ENCODE measurements at places on chromosomes 7 and 10.

GRCh38 chr10:121351540-121351939 lies 246.7 kb downstream of the FGFR2 start:
- no peak for DNase-seq

GRCh38 chr10:45249978-45250693 lies 65.3 kb downstream of the OR13A1 start:
- DNase-seq, result peak; percentile 60

DNA sequence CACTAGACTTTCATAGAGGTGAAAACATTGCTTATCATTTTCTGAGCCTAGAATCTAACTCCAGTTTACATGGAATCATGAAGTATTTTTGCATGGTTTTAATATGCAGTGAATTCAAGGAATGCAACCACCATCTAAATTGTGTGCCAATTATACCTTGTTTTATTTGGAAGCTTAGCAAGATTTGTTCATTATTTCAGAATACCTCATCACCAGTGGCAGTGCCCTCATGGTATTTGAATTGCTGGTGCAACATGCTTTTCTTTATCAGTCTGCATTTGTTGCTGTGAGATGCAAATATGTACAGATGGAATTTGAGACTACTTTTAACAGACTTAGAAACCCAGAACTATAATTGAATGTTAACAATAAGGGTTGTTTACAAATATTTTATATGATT lies 18.7 kb upstream of the ZNF800 start:
- no peak for DNase-seq

DNA sequence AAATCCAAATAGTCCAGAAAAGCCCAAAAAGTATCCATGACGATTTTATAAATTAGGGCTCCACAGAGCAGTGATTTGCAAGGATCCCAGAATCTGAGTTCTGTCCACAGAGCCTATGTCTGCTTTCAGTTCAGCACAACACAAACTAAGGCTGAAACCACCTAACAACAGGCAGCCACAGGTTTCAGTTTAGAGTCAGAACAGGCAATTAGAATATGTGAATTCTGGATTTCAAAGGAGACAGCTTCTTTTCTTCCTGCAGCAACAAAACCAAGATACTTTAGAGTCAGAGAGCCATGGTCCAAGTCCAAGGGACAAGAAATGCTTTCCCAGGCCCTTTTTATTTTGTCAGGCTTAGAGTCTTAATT lies 23.6 kb downstream of the IFIT3 start:
- no peak for DNase-seq

DNA sequence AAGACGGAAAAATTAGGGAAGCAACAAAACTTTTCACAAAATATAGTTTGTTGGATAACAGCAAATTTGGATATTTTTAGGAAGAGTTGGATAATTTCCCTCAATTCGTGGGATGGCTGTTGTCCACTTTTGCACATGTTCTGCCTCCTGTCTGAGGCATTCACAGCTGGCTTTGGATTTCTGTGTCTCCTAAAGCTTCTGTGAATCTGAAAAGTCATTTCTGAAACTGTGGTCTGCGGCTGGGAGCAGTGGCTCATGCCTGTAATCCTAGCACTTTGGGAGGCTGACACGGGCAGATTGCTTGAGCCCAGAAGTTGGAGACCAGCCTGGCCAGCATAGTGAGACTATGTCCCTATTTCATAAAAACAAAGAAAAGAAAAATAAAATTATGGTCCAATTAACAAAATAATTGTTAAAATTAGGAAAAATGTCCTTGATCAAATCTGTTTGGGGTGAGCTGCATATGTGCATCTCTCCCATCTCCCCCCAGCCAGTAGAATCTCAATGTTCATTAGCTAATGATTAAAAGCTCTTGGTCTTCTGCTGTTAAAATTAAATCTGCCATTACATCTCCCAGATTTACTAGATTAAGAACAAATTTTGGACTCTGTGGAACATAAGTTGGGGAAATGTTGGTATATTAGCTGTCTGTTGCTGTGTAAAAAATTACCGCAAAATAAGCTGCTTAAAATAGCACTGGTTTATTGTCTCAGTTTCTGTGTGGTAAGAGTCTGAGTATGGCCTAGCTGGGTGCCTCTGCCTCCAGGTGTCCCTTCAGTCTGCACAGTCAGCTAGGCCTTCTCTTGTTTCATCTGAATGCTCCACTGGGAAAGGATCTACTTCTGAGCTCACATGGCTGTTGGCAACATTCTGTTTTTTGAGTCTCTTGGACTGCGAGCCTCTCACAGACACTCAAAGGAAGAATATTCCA lies 332.0 kb upstream of the FZD1 start:
- no peak for DNase-seq

GRCh38 chr7:6443372-6443941 lies 4.3 kb downstream of the DAGLB start:
- DNase-seq, result no peak

DNA sequence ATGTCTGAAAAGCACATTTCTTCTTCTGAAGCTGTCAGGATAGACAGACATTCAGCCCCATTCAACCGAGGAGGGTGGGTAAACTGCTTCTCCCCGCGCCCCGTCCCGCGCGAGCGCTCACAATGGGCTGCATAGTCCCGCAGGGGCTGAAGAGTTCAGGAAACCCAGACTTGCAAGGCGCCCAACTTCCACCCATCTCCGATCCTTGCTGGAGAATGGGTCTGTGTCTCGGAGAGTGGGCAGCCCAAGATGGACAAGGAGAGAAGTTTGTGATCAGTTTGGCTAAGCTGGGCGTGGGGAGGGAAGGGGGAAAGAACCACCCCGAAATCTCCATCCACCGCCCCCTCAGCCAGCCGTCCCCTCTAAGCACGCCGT lies 686 bp downstream of the AASS start:
- DNase-seq, result peak; percentile 12

DNA sequence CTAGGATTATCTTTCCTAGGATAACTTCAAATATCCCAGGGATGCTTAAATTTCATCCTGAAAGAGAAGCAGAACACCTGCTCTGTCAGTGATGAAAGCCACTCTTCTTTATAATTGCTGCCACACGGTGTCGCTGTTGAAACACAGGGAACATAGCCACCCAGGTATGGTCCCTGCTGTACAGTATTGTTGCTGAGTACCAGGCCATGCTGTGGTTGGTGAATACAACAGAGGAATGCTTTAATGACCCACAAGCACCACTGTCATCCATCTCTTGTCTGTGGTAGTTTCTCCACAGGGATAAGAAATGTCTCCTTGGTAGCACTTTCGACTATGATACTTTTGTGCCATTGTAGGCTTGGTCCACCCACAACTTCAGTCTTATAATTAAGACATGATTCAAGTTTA lies 70.6 kb upstream of the STARD3NL start:
- peak; percentile 61 for DNase-seq

DNA sequence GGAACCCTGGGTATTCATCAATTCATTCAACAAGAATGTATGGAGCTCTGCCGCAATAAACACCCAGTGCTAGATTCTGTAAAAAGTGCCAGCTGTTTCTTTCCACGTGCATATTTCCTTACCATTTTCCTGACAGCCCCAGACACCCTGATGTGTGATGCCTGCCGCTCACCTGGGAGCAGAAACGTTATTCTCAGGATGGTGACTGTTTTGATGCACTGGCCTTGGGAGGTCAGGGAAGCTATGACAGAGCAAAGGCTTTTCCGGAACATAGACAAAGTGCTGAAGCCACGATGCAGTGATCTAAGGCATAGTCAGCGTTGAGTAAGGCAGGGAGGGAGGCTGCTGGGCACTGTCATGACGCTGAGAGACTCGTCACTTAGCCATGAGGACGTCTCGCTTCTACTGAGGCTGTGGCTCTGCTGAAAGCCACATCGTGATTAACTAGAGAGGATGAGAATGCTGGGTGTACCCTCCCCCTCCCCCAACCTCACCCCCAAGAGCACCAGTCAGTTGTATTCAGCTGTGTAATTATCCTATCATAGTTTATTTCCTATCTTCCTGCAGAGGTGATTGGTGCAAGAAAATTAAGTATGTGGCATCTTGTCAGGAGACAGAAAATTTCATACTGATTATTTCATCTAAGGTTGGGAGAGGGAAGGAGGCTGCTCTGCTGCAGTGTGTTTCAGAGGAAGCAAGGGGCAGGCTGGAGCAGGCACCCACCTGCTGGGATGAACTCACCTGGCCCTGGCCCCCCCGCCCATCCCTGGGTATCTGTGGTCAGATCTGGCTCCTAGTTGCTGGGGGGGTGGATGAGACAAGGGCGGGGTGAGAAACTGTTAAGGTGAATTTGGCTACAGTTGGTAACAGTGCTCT lies 48.8 kb upstream of the SMNDC1 start:
- no peak for DNase-seq

DNA sequence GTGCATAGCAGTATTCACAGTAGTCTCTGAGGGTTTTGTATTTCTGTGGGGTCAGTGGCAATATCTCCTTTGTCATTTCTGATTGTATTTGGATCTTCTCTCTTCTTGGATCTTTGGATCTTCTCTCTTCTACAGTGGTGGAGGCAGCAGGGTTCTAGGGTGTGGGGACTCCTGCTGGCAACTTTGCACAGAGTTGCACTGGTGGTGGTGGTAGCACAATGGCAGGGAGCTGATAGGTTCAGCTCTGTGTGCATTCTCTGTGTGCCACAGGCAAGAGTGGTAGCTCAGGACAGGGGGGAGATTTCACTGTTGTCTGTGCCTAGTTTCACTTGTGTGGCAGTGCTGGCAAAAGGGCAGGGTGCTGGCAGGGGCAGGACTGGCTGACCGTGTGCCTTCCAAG lies 35.1 kb upstream of the PRSS37 start:
- DNase-seq, result no peak

GRCh38 chr10:27622596-27622995 lies 118.5 kb downstream of the RAB18 start:
- DNase-seq, result no peak

DNA sequence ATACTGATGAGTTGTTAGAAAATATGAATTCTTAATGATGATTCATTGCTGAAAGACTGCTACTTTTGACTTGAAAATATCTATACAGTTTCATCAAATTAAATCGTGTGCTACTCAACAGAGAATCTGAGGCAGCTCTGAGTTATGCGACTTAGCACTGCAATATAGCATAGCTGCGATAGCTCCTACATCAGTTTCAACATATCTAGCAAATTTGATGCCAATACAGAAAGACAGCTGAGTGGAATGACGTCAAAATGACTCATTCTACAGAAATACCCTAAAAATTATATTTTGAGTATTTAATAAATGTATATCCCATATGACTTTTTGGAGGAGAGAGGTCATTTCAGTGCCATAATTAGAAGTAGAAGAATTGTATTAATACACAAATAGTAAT lies 1.1 kb upstream of the TARP start:
- DNase-seq, result no peak

DNA sequence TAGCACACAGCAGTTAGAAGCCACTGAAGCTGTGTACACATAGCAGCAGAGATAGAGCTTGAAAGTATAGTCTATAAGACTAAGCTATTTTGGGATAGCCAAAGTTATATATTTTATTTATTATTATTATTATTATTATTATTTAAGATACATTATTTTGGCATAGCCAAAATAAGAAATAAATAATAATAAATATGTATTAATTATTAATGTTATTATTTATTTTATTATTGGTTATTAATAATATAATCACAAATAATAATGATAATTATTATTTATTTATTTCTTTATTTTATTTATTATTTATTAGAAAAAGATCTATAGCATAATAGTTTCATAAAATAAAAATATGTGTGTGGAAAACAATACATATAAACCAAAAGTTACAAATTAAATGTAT lies 107.2 kb upstream of the FOXK1 start:
- no peak for DNase-seq

DNA sequence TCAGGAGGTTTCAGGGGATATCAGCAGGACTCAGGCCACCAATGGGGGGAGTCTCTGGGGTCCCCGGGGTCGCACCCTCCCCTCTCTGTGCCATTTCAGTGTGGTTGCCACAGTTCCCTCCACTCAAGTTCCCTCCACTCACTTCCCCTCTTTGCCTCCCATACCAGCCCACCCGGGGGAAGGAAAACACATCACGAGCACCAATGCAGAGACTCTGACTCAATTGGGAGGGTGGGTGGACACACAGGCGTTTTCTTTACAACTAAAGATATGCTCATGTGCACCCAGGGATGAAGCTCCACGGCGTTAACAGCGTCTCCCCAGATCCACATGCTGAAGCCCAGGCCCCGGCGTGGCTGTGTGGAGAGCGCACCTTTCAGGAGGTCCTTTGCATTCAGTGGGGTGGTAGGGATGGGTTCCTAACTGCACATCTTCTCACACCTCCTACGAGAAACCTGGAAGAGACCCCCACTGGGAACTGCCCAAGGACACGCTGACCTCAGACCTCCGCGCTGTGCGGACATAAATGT lies 254.1 kb downstream of the ZMYND11 start:
- DNase-seq, result no peak

DNA sequence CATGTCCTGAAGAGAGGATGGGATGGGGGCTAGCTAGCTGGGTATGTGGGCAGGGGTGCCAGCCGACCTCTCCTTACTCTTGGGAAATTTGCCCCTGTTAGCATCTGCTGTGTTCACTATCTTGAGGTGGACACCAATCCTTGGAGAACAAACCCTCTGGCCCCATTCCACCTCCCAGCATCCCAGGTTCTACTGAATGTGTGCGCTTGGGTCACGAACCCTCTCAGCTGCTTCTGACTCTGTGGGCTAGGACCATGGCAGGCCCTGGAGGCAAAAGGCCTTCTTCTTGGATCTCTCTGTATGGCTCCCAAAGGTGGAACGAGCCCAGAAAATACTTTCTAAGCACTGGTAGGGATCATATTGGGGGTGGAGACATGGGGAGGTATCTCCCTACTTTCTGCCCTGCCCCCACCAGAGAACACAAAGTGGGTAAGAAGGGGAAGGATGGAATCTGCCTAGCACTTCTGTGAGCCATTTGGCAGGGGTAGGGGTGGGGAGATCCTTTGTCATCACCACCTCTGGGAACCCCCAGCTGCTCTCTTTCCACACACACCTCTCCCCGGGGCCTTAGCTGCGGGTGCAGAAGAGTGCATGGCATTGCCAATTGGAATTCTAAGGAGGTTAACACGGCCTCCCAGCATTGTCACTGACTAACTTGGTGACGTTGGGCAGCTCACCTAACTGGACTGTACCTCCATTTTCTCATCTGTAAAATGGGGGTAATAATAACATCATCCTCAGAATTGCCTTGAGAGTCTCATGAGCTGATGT lies 7.7 kb downstream of the UNC5B start:
- no peak for DNase-seq

GRCh38 chr7:53218730-53219504 lies 183.5 kb downstream of the POM121L12 start:
- no peak for DNase-seq

- DNase-seq, result no peak
Observed at GRCh38 chr7:66307591-66308215, 102.6 kb downstream of the TPST1 start.

DNA sequence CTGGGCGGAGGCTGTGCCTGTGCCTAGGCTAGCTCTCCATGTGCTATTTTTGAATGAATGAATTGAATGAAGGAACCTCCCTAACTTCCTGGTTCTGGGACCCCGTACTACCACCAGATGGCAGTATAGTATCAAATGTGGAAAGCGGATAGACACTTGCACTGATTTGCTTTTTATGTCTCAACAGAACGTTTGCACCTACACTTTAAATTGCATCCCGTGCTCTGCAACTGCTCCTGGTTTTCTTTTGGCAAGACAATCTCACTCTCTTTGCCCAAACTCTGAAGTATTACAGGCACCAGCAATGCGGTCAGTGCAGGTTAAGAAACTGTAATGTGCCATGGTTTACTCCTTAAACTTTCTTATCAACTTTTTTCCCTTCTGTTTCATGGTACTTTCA lies 6.5 kb downstream of the FZD8 start:
- DNase-seq, result peak; percentile 57

GRCh38 chr10:49076741-49077521 lies 38.4 kb downstream of the VSTM4 start:
- no peak for DNase-seq

GRCh38 chr10:125171402-125172306 lies 11.3 kb upstream of the CTBP2 start:
- DNase-seq, result no peak

GRCh38 chr10:102796407-102797176 lies 40.6 kb downstream of the CYP17A1 start:
- DNase-seq, result no peak
